Stimulated activated naive CD8-positive, alpha-beta T cell treated with anti-CD3 and anti-CD28 coated beads, Interleukin-15, amount 100 ng/mL, for 72 hours (primary cell): ENCODE measurements at places on chromosomes 7 and 10.

GRCh38 chr10:125557311-125557710 is 125.7 kb downstream of the TEX36 start:
- no peak for DNase-seq

GRCh38 chr7:67696878-67697277 is 700.2 kb downstream of the TYW1 start:
- DNase-seq, result no peak

- DNase-seq, result no peak
Observed at GRCh38 chr7:155705623-155706360, 61.3 kb downstream of the RBM33 start.

- no peak for DNase-seq
Observed at GRCh38 chr7:29808075-29808801, 1.9 kb downstream of the WIPF3 start.

GRCh38 chr7:110704225-110704624 is 386.7 kb upstream of the LRRN3 start:
- DNase-seq, result no peak

GRCh38 chr7:18667466-18667865 is 171.9 kb downstream of the HDAC9 start:
- no peak for DNase-seq

DNA sequence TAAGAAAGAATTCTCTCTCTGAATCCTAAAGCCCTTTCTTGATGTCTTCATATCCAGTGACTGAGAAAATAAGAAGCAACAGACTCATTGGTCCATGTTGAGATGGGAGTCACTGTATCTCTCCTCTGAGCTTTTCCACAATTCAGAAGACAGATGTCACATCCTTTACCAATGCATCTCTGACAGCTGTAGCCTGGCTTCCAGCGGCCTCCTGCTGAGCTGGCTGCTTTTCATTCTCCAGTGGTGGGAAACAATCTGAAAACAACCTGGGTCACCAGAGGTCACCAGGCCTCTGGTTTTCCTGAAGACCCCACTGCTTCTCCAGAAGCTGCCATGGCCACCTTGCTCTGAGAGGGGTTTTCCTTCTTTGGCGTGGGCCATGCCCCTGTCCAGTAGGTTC is 18.3 kb upstream of the RPA3 start:
- DNase-seq, result no peak

DNA sequence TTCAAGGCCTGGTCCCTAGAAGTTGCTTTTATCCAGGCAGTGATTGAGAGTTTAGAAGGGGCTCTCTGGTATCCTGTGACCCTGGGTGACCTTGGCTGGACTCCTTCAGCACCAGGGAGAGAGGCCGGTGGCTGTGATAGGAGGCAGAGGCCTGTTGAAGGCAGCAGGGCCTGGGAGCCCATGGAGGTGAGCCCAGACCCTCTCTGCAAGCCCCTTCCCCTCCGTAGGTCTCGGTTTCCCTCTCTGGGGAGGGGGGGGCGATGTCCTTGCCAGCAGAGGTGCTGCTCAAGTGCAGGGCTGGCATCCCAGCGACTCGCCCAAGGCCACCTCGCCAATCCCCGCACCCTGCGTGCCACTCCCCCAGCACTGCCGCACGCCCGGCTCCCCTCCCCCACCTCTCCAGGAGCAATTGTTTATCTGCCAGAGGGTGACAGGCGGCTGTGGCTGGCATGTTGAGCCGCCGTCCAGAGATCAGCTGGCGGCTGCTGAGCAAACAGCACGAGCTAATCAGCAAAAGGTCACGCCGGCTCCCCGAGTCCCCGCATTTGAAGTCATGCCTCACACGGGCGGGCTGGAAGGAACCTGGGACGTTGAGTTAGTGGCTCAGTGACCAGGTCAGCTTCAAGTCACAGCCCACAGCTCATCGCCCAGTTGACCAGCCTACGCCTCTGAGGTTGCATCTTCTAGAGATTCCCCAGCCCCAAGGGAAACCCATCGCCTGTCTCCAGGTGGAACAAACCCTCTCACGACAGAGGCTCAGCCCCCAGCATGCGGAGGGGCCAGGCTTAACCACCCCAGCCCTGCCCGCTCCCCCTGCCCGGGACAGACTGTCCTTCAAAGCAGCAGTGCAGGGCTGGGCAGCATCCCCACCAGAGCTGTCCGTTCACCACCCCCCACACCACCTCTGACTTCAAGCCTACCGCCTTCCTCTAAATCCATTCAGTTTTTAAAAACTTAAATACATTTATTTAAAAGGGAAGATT is 43.7 kb downstream of the ELFN1 start:
- DNase-seq, result no peak

DNA sequence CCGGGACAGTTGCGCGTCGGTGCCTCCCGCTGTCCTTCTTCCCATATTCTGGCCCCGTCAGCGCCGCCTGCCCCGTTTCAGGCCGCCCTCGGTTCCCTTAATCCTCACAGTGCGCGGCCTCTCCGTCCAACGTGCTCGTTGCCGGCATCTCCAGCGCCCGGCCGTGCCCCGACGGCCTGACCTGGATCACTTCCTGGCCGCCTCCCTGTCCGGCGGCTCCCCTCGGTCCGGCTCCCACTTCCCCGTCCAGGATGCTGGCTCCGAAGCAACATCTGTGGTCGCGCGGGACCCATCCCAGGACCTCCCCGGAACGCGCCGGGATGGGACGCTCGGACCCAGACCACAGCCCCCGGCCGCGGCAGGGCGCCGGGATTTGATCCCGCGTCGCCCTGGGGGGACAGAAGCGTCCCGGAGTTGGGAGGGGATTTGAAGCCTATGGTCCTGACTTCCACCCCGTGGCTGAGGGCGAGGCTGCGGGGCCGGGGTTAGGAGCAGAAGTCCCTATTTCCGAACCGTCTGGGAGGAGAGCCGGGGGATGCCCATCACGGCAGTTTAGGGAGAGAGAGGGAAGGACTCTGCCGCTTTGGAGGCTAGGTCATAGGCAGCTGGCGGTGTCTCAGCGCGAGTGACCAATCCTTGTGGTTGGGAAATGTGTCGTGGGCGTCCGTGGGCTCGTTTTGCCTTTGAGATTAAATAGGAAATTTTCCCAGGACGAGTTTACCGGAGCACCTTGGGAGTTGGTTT is 53.8 kb downstream of the KCTD7 start:
- peak; percentile 7 for DNase-seq

GRCh38 chr10:116715839-116716377 is 26.5 kb downstream of the HSPA12A start:
- no peak for DNase-seq

- no peak for DNase-seq
Observed at GRCh38 chr7:149772956-149773434, 393 bp downstream of the ZNF467 start.

GRCh38 chr7:149616898-149617297 is 119.3 kb upstream of the ZNF746 start:
- DNase-seq, result no peak

DNA sequence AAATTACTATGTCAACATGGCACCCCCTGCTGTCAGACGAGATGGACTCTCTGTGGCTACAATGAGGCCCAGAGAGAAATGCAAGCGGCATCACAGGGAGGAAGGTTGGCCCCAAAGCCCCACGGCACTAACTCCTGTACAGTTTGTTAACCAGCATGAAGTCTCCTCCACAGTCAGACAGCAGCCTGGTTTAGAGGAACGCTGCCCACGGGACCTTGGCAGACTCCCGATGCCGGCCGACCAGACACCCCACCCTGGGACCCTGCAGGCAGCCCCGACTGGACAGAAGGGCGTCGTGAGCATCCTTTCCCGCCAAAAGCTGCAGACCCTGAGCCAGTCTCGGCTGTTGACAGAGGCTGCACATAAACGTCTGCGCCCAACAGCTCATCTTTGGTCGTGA is 158.8 kb downstream of the DIP2C start:
- no peak for DNase-seq

DNA sequence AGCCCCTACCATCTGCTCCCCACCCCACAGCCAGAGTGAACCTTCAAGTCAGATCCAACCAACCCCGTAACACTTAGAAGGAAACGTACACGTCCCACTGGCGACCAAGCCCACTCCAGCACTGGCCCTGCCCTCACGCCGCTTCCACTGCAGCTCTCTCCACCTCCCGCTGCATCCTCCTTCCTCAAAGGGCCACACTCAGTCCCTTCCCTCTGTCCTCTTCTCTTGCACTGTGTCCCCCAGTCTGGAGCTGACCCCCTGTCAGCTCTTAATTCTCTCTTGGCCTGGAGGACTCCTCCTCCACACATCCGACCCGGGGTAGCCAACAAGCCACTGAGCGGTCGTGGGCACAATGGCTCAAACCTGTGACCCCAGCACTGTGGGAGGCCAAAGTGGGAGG is 85.8 kb downstream of the PROSER2 start:
- DNase-seq, result no peak

DNA sequence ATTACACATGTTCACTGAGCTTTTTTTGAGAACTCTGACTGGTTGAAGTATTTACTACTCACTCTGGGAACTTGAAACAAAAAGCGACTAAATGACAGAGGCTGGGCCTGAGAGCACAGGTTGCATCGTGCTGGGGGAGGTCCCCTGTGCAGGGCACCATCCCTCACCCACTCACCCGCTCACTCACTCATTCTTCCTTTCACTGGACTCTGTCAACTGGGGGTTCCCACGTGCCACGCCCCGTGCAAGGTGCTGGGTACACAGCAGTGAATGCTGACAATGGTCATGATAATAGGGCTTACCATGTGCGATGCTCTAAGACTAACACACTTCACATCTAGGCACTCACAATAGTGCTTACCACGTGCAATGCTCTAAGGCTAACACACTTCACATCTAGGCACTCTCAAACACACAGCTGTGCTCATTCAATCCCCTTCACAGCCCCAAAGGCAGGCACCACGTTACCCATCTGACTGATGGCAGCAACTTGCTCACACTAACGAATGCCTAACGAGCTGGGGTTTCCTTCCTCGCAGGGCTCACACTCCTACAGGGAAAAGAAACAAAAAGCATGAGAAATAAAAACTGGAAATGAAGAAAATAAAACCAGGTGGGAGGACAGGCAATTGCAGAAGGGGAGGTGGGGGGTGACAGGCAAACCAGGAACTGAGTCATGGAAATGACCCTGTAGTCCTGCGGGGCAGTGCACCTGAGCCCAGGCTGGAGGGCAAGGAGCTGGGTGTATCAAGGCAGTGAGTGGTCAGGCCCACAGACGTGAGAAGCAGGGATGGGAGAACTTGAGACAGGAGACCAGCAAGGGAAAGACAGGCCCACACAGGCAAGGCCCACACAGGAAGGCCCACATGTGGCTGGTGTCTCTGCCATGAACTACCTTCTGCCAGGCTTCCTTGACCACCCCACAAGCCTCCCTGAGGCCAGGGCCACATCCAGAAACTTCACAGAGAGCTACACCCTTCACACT is 147.0 kb upstream of the FAM20C start:
- DNase-seq, result no peak

DNA sequence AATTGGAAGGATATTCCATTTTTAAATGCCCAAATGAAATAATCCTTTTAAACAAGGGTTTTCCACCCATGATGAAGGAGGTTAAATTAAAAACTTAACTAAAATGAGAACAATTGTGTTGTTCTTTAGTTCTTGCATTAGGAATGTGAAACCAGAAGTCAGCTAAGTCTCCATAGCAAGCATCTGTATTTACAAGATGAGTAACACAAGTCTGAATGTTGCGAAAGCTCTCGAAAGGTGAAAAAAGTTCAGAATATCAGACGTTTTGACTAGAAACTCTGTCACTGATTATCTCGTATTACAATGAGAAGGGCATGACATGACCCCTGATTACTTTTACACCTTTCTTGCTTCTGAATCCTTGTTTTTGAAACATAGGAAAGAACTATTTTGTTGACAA is 149.6 kb downstream of the BICC1 start:
- DNase-seq, result no peak

- peak; percentile 71 for DNase-seq
Observed at GRCh38 chr10:22316286-22317075, at the start of gene COMMD3. Gene COMMD3 (plus strand): TSS chr10:22316388. CDS start chr10:22316418, 30 bp downstream.

- no peak for DNase-seq
Observed at GRCh38 chr7:33432821-33433220, 303.5 kb downstream of the BBS9 start.

GRCh38 chr10:110323503-110323902 is 18.8 kb upstream of the SMNDC1 start:
- DNase-seq, result no peak

DNA sequence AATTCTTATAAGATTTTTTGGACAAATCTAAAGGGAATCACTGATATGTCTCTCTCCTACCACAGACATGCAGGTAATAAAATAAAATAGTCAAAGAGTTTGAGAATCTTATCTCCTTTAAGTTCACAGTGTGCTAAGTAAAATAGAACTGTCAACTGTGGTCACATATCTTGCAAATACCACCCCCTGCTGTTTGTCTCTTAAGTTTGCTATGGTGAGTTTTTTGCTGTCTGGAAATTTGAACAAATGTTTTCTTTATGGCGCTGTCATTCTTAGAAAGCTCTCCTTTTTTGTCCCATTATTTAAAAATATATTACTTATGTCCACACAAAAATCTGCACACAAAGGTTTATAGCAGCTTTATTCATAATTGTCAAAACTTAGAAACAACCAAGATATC is 19.6 kb downstream of the GIMAP5 start:
- DNase-seq, result no peak

GRCh38 chr7:125357676-125358455 is 428.2 kb upstream of the POT1 start:
- DNase-seq, result no peak

DNA sequence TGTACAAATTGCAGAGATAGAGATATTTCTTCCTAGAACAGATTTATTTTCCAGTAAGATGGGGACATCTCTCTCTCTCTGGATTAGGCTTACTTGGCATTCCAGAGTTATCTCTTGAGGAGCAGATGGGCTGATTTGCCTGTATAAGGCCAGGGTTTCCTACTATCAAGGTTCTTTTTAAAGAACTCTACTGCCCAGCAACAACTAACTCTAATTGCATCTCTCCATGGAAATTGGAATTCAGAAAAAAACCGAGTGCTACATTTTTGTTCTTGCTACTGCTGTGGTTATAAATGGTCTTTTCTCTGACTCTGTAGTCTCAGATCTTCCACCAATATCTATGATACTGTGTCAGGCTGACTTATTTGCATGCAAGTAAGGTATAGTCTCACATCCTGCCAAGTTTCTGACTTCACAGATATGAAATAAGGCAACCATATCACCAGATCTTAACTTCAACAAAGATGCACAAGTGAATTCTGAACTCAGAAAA is 161.1 kb downstream of the CRPPA start:
- DNase-seq, result no peak

DNA sequence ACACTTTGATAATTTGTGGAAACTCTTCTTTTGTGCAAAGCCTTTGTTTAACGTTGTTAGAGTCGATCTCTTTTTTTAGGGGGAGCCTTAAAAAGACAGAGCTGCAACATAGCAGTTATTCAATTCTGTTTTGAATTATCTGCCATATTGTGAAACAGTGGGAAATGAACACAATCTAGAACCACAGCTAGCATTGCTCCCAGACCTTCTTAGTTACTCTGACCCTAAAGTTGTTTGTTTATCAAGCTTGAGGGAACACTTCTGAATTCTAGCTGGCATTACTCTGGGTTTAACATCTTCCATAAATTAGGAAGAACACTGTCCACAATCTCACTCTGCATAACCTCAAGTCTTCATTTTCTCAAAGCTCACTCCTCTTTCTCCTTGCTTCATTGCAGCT is 217.7 kb downstream of the PRKG1 start:
- DNase-seq, result no peak
